ENCODE measurements at places on chromosomes 6 and 20.
A peak's percentile ranks its signal among the peaks of the same experiment; 100 is the strongest.

DNA sequence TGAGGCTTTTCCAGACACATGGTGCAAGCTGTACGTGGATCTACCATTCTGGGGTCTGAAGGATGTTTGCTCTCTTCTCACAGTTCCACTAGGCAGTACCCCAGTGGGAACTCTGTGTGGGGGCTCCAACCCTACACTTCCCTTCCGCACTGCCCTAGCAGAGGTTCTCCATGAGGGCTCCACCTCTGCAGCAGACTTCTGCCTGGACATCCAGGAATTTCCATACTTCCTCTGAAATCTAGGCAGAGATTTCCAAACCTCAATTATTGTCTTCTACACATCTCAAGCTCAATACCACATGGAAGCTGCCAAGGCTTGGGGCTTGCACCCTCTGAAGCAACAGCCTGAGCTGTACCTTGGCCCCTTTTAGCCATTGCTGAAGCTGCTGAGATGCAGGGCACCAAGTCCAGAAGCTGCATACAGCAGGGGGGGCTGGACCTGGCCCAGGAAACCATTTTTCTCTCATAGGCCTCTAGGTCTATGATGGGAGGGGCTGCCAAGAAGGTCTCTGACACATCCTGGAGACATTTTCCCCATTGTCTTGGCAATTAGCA is 11.6 kb downstream of the PDSS2 start:
- no peak for DNase-seq

- DNase-seq, result peak; percentile 38
These were observed 455.0 kb upstream of the GJE1 start for GRCh38 chr6:141677598-141678211.

DNA sequence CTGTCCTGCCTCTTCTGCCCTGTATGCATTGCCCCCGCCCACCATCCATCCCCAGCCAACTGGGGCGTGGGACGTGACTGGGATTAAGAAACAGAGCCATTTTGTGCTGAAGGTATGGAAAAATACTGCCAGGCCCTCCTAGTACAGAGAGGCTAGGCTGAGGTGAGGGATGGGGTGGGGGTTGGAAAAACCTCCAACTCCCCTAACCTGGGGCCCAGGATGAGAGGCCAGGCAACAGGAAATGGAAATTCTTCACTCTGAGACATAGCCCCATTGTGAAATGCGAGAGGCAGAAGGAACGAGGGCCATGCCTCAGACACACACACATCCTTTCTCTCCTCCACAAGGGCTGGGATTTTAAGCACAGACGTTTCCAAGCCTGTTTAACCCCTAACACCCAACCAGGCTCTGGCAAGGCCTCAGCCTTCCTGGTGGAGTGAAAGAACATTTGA is 19.9 kb downstream of the KCNK5 start:
- no peak for DNase-seq

- peak; percentile 59 for DNase-seq
These were observed 13.8 kb upstream of the TIAM2 start for GRCh38 chr6:154981079-154981870.

GRCh38 chr6:126051791-126052190 is 65.5 kb downstream of the TRMT11 start:
- no peak for DNase-seq

Measured in GM12865 (cell line).